ENCODE measurements at places on chromosomes 12 and 14.

GRCh38 chr14:61132336-61132735, 148.8 kb downstream of the TMEM30B start:
- DNase-seq, result no peak

DNA sequence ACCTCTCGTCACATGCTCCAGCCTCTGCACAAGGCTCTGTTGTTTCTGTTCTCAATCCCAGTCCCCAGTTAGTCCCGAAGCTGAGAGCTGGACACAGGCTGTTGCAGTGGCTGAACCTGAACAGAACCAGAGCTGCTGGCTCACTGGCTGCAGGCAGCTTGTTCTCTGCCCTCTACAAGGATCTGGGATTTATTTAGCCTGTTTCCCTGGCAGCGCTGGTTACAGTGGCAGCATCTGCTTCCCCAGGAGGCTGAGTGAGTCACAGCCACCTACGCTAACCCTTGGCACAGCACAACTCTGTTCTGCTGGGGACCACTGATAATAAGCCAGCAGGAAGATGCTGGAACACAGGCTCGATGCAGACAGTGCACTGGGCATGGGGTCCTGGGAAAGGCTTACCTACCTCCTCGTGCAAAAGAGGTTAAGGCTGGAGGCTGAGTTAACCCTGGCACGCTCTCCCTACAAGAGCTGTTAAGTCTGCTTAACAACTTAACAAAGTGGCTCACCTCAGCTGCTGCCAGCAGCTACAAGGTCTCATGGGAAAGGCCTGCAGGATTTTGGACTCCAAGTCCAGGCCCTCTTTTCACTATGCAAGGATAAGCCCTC, 299.6 kb downstream of the PCNX1 start:
- DNase-seq, result peak; percentile 23

- no peak for DNase-seq
Observed at GRCh38 chr14:34640826-34641225, 10.9 kb upstream of the SNX6 start.

GRCh38 chr14:45084946-45085346, 1.0 kb downstream of the PRPF39 start:
- DNase-seq, result no peak

DNA sequence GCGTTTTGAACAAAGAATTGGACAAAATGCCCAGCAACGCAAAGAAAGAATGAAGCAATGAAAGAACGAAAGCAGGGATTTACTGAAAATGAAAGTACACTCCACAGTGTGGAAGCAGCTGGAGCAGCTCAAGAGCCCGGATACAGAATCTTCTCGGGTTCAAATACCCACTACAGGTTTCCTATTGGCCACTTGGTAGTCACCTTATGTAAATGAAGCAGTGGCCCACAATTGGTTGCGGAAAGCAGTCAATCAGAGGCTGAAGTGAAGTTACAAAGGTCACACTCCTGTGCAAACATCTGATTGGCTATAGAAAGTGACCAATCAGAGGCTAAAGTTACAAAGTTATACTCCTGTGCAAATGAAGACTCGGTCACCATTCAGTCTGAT, 15.0 kb upstream of the PPP1R13B start:
- DNase-seq, result no peak

DNA sequence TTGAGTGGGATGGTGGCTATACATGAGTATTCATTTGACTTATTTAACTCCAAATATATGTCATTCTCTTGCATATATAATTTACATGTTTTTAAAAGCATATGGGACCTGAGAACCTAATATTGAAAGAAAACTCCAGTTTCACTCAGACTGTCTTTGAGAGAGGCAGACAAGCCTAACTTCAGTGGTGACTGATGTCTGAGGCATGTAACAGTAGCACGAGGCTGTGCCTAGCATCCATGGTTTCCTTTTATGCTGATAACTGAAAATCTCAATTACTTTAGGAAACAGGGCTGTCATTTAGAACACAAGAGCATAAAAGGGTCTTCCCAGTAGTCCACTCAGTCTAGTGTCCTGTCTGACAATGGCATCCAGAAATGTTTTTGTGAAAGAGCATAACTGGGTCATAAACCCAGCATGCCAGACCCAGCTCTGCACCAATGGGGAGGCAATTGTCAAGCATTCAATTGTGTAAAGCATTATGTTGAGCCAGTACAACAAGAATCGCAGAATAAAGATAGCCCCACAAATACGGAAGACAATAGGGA, 24.3 kb downstream of the MAPK1IP1L start:
- no peak for DNase-seq

- DNase-seq, result no peak
Observed at GRCh38 chr12:6603095-6603567, 4.0 kb downstream of the CHD4 start.

GRCh38 chr12:130752692-130753230, 36.7 kb upstream of the RIMBP2 start:
- DNase-seq, result no peak

- DNase-seq, result no peak
Observed at GRCh38 chr14:93962701-93963601, 13.4 kb downstream of the ASB2 start.

GRCh38 chr12:107344035-107344808, 250.9 kb upstream of the CRY1 start:
- DNase-seq, result no peak

DNA sequence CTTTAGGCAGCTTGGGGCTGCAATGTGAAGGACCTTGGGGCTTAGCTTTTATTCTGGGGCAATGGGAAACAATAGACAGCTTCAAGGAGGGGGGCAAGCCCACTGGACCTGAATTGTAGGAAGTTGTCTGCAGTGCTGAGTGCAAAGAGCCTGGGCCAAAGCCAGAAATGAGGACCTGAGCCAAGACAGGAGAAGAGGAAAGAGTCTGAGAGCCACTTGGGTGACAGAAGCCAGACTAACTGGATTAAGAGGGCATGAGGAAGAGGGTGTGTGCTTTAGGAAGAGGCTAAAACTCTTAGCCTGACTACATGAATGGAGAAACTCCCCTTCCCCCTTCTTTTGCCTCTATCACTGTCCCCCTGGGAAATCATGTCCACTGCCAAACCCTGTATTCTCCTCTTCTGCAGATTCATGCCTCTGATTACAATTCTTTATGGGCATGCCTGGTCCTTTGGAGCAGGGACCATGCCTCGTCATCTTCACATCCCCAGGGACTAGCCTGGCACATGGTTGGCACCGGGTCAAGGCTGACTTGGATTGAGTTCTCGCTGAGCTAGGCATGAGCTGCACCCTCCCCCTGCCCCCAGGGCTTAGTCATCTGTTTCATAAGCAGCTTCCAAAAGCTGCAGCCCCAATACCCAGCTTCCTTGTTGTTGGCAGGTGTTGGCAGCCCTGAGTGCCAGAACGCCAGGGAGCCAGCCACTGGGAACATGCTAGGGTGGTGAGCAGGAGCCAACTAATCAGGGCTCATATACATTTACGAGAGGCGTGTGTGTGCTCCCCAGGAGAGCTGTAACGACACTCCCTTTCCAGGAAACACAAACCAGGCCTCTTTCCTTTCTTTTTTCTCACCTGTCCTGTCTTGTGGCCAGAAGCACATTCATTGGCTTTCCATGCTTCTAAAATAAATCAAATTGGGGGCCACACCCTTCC, 27.7 kb upstream of the JDP2 start:
- peak; percentile 50 for DNase-seq

DNA sequence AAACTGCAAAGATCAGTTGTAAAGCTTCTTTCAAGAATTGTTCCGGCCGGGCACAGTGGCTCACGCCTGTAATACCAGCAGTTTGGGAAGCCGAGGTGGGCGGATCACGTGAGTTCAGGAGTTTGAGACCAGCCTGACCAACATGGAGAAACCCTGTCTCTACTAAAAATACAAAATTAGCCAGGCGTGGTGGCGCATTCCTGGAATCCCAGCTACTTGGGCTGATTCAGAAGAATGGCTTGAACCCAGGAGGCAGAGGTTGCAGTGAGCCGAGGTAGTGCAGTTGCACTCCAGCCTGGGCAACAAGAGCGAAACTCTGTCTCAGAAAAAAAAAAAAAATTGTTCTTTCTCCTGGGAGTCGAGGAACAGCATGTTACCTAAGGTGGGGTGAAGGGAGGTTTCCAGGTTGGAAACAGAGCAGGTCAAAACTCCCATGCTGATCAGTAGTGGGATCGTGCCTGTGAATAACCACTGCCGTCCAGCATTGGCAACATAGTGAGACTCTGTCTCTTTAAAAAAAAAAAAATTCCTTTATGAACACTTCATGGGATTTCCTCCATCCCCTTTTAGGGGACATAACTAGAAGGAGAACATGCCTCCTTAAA, 13.9 kb downstream of the FBXO34 start:
- DNase-seq, result no peak
